ENCODE measurements at places on chromosomes 3 and 15.

DNA sequence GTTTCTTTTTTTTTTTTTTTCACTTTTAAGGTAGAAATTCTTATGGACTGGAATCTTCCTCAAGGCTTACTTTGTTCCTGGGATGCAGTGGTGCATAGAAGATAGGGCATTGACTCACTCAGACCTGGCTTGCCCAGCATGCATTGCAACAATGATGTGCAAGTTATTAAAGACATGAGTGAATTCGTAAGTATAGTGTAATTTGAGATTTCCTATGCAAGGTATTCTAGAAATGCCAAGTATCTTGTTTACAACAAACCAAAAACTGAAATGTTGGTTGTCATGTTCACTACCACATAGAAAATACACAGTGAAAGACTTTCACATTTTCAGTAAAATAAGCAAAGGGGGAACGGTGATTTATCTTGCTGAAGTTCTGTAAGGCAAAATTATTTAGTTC lies 56.5 kb upstream of the FNDC3B start:
- DNase-seq = no peak

GRCh38 chr3:21879184-21879886 lies 128.3 kb upstream of the ZNF385D start:
- no peak for DNase-seq

DNA sequence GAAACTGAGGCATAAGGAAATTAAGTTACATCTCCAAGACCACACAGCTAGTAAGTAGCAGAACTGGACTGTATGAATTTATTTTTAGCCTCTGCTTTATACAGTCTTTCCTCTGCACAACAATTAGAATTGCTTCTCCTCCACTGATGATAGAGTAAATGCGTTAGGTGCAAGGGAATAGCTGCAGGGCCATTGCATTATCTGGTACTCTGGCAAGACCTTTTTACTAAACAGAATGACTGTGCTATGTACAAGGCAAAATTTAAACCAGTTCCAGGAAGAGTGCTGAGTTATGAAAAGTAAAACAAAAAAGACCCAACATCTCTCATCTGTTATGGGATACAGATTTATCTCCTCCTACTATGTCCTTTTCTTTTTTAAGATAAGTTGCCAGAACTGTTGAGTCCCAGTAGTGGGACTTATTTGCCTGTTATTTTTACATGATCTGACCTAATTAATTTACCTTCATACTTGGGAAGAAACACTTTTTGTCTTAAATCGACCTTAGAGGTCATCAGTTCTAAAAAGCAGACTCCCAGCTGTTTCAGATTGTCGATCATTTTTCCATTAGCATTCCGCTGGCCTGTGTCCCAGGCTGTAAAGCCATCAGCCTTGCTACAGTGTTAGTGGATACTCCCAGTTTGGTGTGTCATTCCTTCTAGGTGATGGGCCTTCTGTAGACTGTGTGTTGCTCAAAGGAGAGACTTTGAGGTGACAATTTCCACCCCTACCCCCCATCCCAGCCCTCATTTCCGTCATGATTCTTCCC lies 147.5 kb upstream of the NUDT16 start:
- no peak for DNase-seq

DNA sequence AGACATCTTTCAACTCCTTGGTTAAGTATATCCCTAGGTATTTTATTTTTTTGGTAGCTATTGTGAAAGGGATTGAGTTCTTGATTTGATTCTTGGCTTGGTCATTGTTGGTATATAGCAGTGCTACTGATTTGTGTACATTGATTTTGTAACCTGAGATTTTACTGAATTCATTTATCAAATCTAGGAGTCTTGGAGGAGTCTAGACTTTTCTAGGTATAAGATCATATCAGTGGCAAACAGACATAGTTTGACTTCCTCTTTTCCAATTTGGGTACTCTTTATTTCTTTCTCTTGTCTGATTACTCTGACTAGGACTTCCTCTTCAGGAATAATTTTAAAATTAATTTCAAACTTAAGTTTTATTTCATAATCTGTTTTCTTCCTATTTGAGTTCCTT lies 125.2 kb downstream of the OCA2 start:
- DNase-seq = no peak

DNA sequence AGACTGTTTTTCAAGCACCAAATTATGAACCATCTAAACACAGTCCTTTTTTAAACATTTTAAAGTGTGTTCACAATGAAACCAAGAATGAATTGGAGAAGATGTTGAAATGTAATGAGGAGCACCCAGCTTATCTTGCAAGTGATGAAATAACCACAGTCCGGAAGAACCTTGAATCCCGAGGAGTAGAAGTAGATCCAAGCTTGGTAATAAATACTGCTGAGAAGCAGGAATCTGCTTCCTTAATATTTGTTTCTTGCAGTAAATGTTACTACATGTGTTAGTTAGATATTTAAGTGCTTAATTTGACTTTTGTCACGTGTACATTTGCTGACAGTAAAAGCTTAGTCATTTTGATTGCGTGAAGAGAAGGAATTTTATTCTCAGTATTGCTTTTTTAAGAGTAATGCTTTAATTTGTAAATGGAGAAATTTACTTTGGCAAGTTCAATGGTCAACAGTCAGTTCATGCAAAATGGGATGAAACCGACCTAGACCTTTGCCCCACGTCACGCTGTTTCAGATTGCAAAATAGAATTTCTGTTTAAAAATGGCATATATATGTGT lies 69.8 kb downstream of the OPA1 start:
- no peak for DNase-seq

- no peak for DNase-seq
Measured at GRCh38 chr15:74857082-74857655, 14.2 kb upstream of the ULK3 start.
